Stimulated activated CD8-positive, alpha-beta memory T cell treated with anti-CD3 and anti-CD28 coated beads, Interleukin-7, amount 100 ng/mL, for 24 hours (primary cell): ENCODE measurements at places on chromosomes 1 and 21.
A peak's percentile ranks its signal among the peaks of the same experiment; 100 is the strongest.

- DNase-seq = no peak
These were observed 19.6 kb upstream of the ACTRT2 start for GRCh38 chr1:3001471-3002348.

- DNase-seq = no peak
These were observed 948 bp downstream of the FBXO2 start for GRCh38 chr1:11653101-11653860.

DNA sequence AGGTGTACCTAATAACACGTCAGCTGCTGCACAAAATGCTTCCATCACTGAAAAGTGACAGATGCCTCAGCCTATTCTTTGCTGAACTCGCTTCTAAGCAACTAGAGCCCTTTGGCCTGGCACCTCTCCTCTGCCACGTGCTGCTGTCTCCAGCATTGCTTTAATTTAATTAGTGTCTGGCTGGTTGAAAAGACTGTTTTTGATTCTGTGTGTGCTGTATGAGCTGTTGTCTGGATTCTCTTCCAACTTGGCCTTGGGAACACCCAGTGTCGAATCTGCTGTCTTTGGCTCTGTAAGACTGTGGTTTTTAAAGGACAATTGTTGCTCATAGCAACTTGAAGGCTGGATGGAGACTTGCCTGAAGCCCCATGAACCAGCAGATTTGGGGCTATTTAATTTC, 109.5 kb downstream of the PSMG1 start:
- no peak for DNase-seq

GRCh38 chr1:36869054-36869453, 165.3 kb downstream of the GRIK3 start:
- no peak for DNase-seq

GRCh38 chr1:98467586-98467985, 193.9 kb upstream of the SNX7 start:
- DNase-seq = no peak

DNA sequence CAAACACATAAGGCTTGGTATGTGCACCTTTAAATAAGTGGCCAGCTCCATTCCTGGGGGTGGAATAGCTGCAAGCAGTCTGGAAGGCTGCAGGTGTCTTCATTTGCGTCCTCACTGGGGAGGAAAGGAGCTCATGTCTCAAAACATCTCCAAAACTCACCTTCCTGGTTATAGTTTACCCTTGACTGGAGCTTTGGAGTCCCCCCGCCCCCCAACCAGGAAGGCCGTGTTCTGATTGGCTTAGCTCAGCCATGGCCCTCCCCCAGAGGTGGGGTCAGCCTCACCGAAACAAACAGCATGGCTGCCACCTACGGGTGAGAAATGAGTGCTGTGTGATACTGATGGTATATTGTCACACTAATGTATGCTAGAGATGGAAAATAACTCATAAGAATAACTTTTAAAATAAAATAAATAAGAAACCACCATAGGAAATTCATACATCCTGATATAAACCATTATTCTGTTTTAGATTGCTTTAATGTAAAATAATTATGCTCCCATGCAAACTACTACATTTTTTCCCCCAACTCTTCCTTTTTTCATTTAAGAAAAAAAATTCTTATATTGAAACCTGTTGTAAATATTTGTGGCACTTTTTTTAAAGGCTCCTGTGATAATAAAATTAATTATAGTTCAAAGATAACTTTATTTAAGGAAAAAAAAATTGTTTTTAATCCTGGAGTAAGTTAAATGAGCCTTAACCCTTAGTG, 90.8 kb downstream of the ZP4 start:
- DNase-seq = peak; percentile 3

DNA sequence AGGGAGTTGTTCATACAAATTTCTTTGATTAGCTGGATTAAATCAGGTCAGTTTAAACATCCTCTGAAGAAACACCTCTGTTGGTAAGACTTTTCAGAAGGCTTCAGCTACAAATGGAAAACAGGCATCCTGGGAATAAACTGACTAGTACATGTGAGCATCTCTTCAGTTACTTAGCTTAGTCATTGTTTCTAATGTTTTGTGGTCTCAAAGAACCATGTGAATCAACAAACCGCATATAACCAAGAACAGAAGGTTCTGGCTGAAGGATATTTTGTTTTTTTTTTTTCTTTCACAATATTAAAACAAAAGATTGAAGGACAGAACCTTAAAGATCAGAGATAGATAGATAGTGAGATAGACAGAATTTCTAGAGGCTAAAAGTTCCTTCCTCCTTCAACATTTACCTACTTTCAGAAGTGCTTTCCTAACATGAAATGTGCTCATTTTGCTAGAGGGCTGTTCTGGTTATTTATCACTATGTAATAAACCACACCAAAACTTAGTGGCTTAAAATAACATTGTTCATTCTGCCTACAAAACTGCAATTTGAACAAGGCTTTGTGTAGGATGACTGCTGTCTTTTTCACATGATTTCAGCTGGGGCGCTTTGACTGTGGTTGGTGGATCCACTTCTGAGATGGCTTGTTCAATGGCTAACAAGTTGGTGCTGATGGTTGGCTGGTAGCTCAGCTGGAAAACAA, 119.8 kb upstream of the PTGFR start:
- no peak for DNase-seq

- DNase-seq = no peak
These were observed 66.3 kb downstream of the SIK1 start for GRCh38 chr21:43360441-43361126.

- DNase-seq = no peak
These were observed 21.1 kb upstream of the SH2D5 start for GRCh38 chr1:20753589-20753988.

DNA sequence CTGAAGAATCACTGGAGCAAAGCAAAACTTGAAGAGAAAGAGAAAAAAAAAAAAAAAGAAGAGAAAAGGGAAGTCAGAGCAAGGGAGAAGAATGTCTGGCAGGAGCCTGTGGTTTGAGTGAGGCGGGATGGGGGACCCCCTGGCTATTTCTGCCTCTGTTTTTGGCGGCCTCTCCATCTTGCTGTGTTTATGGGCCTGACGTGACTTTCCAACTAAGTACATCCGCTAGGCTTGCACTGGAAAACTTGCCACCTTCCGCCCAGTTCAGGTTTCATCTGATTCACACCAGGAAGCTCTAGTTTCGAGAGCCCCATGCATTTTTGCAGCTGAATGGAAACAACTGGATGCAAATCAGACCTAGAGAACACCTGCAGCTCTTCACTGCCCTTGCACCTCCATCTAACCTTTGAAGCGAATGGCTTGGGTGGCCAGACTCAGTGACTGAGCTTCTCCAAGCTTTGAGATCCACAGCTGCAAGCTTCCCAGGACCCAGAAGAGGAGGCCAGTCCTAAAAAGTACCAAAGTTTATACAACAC, 28.0 kb downstream of the TBX15 start:
- DNase-seq = no peak

DNA sequence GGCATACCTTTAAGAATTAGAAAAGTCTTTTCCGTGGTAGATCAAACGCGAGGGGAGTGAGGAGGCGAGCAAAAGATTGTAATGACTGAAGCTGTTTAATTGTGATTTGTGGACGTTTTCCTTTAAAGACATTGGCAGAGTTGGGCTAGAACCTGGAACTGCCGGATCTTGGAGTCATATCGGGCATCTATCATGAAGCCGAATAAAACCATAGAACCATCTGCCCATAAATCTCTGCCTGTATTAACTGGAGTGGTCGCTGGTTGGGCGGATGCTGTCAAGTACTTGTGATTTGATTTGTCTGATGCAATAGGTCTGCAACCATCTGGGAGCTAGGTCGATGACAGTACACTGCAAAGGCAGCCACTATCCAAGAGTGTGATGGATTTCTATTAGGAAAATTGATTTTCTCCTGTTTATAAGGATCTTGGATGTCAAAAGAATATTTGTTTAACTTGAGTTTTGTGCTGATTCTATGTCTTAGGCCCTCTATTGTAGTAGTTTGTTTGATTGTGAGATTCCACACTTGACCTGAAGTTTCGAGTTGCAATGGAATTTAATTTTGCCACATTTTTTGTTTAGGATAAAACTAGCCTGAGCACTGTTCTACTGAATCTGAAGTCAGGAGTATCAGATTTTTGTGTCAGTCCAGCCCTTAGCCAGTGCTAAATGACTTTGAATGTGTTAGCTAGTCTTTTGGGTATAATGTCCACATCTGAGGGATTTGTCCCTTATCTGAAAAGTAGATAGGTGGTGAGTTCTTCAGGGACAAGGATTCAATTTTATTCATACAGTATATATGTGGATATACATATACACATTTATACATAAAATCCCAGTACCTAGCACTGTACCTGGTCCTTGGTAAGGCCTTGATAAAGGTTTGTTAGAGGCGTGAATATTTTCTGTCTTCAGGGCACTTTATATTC, 1.2 kb downstream of the SARS1 start:
- DNase-seq = no peak

DNA sequence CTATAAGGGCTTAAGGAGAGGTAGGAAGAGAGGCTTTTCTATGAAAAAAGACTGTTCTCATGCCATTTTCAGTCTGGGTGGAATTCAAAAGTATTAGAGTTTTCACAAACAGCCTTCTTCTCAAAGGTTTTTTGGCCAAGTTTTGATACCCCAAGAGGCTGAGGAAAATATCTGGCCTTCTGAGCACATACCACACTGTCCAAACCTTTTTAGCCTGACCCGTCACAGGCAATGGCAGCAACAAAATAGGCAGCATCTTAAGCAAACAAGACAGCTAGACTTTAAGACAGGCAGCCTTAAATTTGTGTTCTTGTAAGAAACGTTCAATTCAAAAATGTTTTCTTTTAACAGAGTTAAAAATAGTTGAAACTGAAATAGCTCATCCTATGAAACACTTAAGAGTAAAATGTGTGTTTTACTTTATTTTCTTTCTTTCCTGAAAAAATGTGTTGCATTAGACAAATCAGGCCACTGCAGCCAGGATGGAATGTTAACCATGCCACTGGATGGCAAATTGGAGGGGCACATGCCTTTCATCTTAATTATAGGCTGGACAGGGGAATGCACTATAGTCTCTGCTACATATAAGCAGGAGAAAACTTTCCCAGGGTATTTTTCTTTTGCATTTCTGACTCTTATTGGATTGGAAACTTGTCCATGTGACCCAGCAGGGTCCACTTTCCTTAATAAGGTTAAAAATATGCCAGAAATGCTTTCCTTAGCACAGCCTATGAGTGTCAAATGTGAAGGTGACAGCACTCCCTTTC, 315.0 kb downstream of the TGFB2 start:
- DNase-seq = no peak

GRCh38 chr1:211704543-211704942, 29.1 kb upstream of the NEK2 start:
- DNase-seq = no peak

DNA sequence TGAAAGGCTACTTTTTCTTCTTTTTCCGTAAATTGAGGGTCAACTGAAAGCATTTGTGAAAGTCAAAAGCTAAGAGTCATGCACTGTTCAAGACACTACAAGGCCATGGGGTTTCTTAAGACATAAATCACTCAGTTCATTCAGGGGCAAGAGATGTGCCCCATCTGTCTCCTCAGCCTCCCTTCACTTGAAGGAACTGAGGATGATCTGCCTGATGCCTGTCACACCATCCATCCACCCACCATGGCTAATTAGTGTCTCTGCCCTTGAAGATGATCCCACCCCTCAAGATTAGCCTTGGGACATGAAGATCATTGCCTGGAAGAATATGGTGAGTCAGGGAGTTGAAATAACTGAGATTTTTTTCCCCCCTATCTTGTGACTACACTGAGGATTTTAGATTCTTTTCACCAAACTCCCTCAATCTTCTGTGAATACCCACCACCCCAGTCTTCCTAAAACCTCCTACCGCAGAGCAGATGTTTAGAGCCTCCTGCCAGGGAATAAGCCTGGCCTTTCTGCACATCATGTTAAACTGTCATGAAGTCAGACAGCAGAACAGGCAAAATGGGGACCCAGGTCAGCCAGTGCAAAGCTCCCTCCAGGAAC, 88.6 kb upstream of the LMO4 start:
- no peak for DNase-seq
